ENCODE measurements at places on chromosomes 3 and 15.

DNA sequence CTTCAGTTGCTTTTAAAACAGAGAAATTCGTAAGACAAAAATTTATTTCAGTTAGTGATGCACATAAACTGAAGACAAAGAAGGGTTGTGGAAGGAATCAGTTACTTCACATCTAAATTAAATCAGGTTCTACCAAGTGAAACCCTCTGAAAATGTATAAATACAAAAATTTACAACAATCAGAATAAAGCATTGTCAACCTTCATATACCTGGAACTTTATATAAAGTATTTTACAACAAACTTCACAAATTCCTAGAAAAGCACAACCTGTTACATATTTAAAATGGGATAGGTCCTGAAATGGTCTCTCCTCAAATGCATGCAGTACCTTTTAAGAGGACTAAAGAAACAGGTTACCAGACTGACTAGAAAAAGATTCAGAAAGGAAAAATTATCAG, 26.9 kb downstream of the ATOSA start:
- no peak for DNase-seq

GRCh38 chr15:91140601-91141000, 40.5 kb downstream of the SV2B start:
- DNase-seq, result no peak

DNA sequence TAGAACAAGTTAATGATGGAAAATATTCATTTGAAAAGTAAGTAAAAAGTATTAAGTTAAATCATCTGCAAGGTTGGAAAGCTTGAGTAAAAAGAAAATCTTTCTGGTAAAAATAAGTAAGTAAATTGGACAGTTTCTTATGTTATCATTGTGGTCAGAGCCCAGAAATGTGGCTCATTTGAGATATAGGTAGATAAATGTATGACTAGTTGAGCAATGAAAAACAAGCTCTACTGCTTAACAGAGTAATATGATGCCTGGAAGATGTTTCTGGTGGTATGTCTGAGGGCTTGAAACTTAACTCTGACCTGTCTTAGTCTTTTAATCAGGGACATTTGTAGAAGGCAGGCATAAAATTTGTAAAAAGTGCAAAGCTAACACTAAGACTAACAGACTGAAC, 444.0 kb downstream of the MFSD1 start:
- no peak for DNase-seq

DNA sequence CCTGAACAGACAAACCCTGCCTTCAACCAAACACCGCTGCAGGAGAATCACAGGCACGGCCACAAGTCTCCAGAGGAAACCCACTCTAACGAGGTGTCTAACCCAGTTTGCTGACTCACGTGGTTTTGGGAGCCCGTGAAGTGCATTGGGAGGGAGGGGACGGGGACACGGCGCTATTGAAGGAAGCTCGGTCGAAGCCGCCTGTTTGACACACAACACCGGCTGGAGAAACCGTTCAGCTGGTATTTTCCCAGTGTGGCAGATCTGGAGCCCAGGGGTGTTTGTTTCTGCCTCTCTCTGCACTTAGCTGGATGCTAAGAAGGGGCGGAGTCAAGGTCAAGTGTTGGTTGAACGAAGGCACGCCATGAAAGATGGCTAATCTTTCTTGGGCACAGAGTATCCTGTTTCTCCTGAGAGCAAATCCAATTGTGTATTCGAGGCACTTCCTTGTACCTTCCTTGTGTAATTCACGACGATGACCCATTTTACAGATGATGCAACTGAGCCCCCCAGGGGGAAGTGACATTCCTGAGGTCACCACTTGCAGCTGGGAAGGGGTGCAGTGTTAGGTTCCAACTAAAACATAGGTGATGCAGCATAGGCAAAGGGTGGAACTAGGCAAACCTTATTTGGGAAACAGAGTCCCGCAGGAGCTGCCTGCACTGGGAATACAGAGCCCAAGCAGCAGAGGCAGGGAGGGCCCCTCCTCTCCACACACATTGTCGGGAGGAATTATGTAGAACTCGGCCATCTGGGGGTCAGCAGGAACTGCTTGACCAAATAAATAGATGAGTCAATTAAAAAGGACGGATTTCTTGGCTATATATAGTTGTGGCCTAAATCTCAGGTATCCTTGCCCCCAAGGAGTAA, 22.5 kb downstream of the SLC6A6 start:
- peak; percentile 20 for DNase-seq

DNA sequence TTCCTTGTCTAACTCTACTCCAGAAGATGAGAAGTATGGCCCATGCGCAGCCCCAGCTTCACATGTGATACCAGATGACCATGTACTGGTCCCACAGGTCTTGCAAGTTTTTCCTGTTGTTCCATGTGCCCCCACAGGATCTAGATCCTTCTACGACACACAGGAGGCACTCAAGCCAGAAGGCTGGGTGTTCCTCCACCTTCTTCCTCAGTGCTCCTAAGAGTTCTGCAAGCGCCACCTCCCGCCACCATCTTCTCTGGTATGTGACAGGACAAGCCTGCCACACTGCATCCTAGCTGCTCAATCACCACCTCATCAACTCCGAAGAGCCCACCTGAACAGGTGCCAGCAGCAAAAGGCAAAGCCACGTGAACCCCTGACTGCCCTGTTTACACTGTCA, 43.1 kb downstream of the XXYLT1 start:
- DNase-seq, result no peak

DNA sequence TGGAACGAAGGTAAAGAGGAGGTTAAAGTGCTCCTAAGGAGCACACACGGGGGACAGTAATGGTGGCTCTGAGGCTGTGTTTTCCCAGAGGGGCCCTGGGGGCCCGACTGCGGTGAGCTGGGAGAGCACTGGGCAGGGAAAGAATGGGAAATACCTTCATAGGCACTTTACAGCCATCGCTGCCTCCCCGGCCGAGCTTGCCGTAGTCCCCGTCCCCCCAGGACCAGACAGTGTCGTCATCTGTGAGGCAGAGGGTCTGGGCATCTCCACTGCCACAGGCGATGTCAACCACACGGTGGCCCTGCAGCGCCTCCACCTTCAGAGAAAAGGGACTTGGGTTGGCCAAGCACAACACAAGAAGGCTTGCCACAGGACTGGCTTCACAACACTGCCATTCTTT, 32.8 kb upstream of the OCA2 start:
- DNase-seq, result no peak

DNA sequence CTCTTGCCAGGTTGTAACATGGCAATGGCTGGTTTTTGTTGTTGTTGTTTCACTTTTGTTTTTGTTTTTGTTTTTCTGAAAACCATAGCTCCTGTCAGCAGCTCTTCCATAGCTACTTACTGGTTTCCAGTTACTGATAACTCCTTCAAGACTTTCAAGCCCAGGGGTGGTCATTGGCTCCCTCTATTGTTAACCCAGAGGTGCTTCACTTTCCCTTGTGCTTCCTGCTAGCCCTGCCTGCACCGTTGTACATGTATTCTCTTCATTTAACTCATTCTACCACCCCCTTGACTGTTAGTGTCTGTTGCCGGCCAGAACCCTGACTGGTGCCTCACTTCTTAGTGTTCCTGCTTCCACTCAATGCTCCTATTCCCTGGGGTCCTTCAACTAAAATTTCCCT, 4.2 kb upstream of the TRAT1 start:
- no peak for DNase-seq

DNA sequence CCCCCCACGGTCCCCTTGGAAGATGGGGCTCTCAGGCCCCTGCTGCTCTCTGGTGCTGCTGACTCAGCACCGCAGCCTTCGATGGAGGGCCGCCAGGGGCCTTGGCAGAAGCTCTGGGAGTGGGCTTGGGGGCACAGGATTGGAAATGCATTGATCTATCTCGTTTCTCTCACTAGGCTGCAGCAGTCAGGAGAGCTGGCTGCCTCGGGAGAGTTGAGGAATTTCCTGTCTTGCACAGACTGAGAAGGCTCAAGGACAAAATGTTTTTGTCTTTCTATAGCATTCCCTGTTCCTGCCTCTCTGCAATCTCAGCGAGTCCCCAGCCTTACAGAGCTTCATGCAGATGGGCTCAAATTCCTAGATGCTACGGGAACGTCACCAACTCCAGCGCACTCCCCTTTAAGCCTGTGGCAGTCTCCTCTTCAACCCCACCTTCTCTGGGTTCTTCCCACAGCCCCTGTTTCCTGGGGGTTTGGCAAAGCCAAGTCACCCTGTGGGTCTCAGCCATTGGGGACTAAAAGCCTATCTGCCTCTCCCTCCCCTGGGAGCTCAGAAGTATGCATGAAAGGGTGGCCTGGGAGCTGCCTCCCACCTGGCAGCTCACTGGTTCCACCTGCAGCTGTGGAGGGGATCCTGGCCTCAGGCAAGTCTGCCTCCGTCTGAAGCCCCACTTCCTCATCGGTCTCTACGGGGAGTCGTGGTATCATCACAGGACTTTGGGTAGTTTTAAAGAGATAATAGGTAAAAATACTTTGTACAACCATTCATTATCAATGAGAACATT, 127.4 kb upstream of the HACD2 start:
- DNase-seq, result no peak

GRCh38 chr3:70138606-70139005, 139.1 kb downstream of the SAMMSON start:
- DNase-seq, result no peak

DNA sequence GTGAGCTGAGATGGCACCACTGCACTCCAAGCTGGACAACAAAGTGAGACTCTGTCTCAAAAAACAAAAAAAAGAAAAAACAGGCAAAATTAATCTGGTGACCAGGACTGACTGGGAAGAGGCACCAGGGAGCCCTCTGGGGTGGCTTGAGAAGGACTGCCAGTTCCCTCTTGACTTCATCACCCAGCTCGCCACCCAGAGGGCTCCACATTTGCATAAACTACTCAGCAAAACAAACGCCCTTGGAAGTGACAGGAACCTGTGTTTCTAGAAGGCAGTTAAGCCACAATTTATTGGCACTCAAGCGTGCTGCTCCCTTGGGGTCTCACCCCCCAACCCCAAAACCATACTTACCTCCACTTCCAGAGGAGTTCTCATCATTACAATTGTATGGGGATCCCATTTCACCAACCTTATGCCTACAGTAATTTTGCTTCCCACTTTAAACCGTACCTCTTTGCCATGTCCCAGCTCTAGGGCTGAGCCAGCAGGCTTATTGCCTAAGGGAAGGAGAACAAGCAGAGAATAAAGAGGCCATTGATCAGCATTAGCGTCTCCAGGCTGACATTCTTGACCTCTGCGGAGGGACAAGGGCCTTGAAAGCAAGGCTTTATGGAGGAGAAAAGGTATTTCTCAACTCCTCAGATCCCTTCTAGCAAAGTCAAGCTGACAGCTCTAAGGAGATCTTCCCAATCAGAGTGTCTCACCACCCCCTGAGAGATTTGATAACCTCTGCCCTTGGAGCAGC, 357.4 kb downstream of the SHQ1 start:
- no peak for DNase-seq

DNA sequence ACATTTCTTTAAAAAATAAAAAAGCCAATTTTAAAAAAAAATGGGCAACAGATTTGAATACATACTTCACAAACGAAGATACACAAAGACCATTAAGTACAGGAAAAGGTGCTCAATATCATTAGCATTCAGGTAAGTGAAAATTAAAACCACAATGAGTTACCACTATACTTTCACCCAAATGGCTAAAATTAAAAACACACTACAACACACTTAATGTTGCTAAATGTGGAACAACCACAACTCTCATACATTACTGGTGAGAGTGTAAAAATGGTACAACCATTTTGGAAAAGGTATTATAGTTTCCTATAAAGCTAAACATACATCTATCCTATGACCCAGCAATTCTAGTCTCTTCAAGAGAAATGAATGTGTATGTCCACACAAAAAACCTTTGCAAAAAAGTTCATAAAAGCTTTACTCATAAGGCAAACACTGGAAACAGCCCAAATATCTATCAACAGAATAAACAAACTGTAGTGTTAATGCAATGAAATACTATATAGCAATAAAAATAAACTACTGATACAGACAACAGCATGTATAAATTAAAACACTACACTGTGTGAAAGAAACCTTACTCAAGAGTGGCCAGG, 14.9 kb downstream of the IP6K1 start:
- no peak for DNase-seq

GRCh38 chr3:187960820-187961219, 193.1 kb upstream of the LPP start:
- no peak for DNase-seq

DNA sequence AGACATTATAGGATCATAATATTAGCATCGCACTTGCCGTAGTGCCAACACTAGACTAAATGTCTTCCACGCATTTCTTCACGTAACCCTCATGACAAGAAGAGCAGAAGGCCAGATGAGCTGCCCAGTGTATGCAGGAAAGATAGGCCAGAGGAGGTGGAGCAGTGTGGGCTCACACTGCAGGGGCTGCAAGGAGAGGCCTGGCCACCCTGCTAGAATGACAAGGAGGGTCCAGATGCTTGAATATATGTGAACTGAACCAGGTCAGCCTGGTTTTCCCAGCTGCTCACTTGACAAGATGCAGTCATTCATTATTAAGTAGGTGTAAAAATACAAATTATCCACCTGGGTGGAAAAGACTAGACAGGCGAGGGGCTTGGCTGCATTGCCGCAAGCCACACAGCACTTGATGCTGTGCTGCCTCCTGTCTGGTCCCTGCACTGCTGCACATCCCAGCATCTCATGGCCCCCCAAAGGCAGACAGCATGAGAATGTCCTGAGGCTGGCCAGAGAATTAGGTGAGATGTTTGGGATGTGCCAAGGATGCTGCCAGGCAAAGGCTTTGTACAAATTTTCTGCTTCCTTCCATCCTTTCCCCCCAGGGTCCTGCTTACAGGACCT, 115.2 kb downstream of the NTRK3 start:
- no peak for DNase-seq

DNA sequence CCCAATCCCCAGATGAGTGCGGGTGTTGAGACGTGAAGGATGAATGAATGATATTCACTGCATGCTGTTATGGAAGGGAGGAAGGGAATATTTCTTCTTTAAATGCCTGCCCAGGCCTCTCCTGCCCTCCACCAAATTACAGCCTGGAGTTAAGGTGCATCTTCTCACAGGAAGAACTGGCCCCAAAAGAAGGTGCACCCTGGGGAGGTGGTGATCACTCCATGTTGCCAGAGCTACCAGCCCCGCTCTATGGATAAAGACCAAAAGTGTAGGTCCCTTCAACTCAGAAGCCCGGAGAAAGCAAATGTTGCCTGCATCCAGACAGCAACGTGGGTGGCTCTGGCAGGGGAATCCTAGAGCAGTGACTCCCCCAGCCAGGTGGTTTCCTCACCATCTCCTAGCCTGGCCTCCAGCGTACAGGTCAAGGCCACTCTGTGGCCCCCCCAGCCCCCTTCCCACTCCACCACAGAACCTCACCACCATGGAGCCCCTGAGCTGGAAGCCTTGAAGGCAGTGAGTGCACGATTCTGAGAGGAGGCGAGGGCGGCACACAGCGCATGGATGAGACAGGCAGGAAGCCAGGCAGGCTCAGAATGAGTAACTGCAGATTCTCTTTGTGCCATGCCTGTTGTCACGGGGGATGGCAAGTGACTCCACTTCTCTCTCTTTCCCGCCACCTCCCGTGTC, 3.5 kb upstream of the VIPR1 start:
- no peak for DNase-seq
